Stimulated activated CD4-positive, alpha-beta T cell treated with anti-CD3 and anti-CD28 coated beads, Interleukin-4, amount 100 ng/mL, for 48 hours (primary cell): ENCODE measurements at places on chromosomes 13 and 19.

- no peak for DNase-seq
Observed at GRCh38 chr19:30320916-30321315, 51.3 kb upstream of the ZNF536 start.

DNA sequence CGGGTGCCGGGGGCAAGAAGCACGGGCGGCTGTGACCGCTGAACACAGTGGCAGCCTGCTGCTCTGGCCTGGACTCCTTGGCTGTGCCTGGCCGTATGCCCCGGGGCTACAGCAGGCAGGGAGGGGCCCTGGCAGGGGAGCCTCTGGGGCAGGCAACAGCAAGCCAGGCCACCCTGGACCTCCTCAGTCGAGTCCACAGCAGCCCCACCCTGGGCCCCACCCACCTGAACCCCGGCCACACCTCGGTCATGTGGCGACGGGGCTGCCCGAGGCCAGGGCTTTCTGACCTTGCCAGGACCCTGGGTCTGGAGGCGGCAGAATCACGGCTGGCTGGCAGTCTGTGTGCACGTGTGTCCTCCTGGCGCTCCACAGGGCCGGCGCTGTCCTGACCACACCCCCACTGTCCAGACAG lies 8.7 kb downstream of the CILP2 start:
- no peak for DNase-seq

DNA sequence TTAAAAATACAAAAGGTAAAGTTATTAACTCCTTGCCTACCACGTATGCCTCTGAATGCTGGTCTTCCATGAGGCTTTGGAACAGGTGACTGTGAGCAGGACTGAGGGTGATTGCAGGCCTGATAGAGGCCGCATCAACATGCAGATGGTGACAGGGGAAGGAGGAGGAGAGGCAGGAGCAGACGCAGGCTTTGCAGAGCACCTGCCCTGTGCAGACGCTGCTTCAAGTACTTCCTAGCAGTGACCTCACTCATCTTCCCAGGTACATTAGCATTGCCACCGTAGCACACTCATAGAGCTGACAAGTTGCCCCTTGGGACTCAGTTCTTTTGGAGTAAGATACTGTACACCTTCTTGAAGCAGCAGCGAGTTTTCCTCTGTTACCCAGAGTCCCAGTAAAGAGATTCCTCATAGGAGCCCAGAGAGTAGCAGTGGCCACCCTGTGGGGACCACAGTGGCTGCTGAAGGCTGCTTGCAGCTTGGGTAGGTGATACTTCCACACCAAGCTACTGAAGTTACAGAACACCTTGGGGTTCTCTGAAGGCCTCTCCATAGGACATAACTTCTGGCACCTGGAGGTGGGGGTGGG lies 56.0 kb downstream of the ZNF536 start:
- no peak for DNase-seq

DNA sequence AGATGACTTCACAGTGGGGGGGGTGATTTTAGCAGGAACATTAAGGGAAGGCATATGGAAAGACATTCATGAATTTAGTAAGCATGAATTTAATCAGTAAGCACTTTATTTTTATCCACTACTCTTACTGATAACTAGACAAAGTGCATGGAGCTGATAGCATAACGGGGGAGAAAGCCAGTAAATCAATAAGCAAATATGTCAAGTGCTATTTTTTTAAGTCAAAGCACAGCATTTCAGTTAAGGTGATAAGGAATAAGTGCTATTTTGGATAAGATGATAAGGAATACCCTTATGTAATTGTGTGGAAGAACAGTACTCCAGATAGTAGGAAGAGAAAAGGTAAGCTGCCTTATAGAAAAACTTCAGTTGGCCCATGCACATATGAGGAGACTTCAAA lies 19.4 kb downstream of the UFM1 start:
- DNase-seq: no peak

DNA sequence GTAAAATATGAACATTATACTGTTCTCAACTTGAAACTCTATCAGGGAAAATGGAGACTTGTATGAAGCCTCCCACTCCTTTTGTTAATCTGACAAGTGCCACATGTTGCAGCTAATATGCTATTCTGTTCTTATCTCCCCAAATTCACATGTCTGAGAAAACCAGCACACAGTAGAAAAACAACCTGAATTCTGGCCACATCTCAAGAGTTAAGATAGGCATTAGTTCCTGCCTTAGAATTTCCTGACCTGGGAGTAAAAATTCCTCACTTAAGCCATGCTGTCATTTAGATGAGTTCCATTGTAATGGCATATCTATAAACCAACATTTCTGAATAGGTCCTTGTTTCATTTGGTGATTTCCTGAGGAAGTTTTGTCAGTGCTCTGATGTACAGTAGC lies 1098.5 kb downstream of the EFNB2 start:
- no peak for DNase-seq

GRCh38 chr13:88704600-88705275 lies 1033.6 kb downstream of the SLITRK5 start:
- DNase-seq: no peak

- DNase-seq: peak; percentile 38
Observed at GRCh38 chr19:41426952-41427646, at the start of gene B3GNT8. B3GNT8 (minus strand) TSS chr19:41427374; CDS start chr19:41426778, 596 bp downstream.

GRCh38 chr13:98237331-98237730 lies 60.3 kb upstream of the RNF113B start:
- DNase-seq: no peak

GRCh38 chr13:104983601-104984000 lies 1551.9 kb downstream of the EFNB2 start:
- no peak for DNase-seq

DNA sequence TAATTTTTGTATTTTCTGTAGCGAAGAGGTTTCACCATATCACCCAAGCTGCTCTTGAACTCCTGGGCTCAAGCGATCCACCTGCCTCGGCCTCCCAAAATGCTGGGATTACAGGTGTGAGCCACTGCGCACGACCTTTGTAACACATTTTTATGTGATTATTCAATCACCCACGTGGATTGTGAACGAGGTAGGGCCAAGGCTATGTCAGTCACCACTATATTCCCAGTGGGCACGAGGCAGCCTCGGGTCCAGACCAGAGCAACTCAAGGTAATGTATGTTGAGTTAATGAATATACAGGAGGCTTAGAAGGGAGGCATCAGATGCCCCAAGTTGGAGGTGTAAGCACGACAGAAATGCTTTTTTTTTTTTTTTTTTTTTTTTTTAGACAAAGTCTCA lies 8.9 kb downstream of the PTGIR start:
- no peak for DNase-seq

DNA sequence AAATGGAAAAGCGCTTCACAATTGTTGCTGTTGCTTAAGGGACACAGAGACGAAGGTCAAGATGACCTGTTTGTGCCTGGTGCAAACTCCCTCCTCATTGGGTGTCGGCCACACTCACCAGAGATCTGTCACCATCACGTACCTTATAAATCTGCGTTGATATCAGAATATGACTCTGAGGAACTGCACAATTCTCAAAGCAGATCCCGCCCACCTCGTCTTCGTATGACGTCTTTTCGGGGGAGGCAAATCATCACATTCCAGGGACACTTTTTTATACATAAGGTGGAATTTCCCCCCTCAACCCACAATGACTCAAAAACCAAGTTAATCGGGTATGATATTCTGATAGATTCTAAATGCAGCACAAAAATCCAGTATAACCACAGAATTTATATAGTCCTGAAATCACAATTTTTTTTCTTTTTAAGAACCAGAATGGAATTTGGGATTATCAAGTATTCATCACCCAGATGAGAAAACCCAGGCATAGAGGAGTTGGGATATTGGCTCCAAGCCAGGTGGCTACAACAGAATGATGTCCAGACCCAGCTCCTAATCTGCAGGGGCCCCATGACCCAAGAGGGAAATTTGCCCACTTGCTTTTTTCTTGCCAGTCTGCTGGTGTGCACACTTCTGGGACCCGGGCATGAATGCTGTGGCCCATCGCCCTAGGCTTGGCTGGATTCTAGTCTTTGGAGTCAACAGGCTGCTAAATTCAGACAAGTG lies 50.6 kb upstream of the MTIF3 start:
- no peak for DNase-seq

GRCh38 chr19:38544569-38545315 lies 73.0 kb downstream of the MAP4K1 start:
- DNase-seq: no peak

DNA sequence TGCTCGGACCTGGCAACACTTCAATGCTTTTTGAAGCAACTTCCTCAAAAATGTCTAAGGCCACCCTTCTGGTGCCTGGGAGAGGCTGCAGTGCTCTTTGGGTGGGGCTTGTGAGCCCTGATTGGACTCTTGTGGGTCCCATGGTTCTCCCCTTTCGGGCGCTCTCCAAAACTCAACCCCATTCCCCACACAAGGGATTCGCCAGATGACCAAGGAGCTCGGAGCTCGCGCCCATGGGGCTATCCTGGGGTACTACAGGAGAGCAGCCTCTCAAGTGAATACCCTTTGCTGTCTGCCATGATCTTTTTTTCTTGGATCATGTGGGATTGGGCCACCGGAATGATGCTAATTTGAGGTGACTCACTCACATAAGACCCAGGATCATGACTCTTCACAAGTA lies 29.7 kb upstream of the KL start:
- no peak for DNase-seq

DNA sequence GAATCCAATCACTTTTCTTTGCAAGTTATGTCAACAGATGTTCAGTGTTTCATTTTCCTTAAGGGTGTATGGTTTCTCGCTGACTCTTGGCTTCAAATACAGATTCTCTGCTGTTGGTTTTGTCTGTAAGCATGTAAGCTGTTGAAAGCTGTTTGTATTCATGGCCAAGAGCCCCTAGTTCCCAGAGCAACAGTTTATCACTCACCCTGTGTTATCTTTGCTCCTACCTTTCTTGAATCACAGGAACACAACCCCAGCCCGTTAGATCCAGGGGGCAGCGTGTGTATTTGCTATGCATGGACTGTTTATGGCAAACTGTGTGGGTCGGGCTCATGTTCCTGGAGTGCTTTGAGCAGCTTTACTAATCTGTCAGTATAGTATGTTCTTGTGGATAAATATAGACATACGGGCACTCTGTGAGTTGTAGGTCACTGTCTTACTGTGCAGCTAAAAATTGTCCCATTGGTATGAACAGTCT lies 28.9 kb downstream of the FRY start:
- DNase-seq: no peak

DNA sequence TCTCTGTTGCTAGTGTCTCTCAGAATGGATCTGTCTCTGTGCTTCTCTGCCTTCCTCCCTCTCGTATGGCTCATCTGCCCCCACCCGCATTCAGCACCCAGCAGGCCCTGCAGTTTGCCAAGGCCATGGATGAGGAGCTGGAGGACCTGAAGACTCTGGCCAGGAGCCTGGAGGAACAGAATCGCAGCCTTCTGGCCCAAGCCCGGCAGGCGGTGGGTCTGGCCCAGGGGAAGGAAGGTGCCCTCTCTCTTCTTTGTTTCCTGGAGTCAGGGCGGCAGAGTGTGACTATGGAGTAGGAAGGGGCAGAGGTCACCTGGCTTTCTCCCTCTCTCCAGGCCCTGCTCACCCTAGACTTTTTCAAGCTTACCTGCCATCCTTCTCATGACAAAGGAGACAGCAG lies 10.9 kb downstream of the KASH5 start:
- DNase-seq: no peak

DNA sequence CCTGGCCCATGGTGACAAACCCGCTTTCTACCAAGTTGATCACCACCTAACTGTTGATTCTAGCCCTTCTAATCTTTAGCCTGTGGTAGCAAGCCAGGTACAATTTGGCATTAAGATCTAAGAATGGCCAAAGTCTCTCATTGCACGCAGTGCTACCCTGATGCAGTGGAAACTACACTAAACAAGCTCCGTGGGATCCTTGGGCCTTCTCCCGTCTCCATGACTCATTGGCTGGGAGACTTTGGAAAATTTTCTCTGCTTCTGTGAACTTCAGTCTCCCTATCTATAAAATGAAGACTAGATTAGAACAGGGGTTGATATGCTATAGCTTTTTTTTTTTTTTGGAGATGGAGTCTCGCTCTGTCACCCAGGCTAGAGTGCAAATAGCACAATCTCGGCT lies 223.0 kb downstream of the TSHZ3 start:
- no peak for DNase-seq

DNA sequence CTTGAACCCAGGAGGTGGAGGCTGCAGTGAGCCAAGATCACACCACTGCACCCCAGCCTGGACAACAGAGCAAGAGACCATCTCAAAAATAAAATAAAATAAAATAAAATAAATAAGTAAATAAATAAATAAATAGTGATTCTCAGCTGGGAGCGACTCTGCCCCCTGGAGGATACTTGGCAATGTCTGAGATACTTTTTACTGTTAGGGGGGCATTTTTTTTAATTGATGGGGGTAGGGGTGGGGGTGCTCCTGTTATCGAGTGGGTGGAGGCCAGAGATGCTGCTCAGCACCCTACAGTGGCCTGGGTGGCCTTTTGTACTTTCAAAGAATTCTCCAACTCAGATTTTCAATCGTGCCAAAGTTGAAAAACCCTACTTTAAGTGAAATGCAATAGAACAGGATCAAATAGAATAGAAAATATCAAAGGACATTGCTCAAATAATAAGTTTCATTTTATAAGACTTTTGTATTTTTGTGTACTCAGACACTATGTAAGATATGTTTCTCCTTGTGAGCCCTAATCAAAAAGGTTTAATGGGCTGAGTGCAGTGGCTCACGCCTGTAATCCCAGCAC lies 7.1 kb upstream of the CLPP start:
- no peak for DNase-seq

DNA sequence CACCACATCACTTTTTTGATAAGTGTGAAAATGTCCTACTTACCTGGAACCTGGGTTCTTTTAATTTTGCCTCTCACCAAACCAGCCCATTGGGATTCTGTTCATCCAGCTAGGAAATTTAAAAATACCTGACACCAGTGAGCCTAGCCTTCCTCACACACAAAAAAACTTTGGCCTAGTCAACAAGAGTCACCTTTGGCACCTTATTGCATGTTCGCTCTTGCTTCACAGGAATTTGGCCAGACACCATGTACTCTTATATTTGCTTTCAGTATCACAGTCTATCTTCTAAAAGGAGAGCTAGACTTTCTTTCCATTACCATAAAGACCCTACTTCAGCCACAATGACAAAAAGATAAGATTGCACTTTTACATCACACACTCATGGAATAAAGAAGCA lies 65.8 kb downstream of the ZNF257 start:
- no peak for DNase-seq

DNA sequence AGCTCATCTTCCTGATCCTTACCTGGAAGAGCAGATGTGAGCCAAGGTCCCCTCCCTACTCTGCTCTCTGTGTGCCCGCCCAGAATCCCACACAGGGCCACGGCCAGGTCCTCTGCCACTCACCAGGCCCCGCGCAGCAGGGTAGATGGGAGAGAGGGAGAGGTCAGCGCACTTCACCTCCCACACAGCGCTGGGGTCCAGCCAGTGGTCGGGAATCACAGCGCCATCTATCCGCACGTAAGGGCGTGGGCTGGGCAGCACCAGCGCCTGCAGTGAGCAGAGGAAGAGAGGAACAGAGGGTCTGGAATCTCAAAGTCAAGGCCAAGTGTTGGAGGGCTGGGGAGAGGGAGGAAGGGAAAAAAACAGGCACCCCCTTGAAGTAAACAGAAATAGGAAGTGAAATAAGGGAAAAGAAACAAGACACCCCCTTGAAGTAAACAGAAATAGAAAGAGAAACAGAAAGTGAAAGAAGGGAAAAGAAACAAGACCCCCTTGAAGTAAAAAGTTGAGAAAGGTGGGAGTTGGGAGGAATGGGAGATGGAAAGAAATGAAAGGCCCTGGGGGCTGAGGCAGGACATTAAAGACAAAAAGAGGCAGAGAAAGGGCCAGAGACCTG lies 7.0 kb upstream of the PLA2G4C start:
- no peak for DNase-seq

GRCh38 chr19:40464059-40465024 lies 1.2 kb downstream of the BLVRB start:
- peak; percentile 73 for DNase-seq

GRCh38 chr19:4518345-4519171 lies at the start of gene PLIN4:
PLIN4 (minus strand) TSS chr19:4518486; CDS start chr19:4518272, 214 bp downstream.
- no peak for DNase-seq
